ENCODE measurements at places on chromosomes 4 and X.

DNA sequence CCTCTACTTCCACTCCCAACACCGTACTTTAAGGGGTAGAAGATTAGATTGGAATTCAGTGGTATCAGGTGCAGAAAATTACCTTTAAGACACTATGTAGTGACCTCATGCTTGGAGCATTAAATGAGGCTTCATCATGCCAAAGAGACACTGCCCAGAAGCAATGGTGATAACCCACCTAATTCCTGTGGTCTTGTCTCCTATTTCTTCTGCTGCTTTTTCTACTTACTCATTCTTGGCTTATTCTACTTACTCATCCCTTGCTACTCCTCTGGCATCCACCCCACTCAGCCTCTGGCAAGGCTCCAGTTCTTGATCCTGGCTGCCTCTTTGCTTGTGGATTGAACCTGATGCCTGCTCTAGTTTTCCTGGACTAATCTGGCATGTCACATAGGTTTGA lies 62.3 kb upstream of the ADAMTS3 start:
- no peak for DNase-seq

DNA sequence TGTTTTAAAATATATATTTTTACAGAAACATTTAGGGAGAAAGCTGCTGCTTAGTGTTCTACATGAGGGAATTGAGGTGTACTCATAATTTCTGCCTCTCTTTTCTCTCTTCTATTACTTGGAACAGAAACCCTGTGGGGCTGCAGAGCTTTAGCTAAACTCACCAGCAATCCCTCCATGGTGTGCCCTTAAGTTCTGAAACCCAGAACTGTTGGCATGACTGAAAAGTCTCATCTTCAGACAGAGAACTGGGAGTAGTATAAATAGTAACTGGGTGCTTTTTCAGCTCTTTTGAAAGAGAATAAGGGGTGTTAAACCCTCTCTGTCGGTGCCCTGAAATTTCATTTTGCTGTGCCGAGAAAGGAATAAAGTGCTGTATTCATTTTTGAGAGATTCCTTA lies 294.9 kb upstream of the BOD1L1 start:
- DNase-seq, result no peak

GRCh38 chrX:124232523-124233201 lies 99.8 kb upstream of the TEX13D start:
- DNase-seq, result no peak

DNA sequence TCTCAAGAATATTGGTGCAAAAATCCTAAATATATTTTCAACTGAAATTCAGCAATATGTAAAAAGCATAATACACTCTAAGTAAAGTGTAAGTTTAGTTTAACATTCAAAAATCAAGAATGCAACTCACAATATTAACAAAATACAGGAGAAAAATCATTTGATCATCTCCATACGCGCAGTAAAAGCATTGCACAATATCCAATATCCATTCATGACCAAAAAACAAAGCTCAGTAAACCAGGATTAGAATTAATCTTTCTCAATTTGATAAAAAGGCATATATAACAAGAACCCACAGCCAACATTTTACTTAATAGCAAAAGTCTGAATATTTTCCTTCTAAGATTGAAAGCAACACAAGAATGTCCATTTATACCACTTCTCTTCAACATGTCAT lies 48.3 kb upstream of the C4orf54 start:
- no peak for DNase-seq

- no peak for DNase-seq
Measured at GRCh38 chr4:49032440-49033161, 46.5 kb downstream of the CWH43 start.

- DNase-seq, result no peak
Measured at GRCh38 chr4:157447195-157447594, 226.7 kb downstream of the GRIA2 start.

- DNase-seq, result no peak
Measured at GRCh38 chrX:108254636-108255035, 163.1 kb downstream of the ATG4A start.

GRCh38 chr4:188175288-188175687 lies 36.0 kb downstream of the TRIML1 start:
- DNase-seq, result no peak

GRCh38 chr4:104815665-104816064 lies 321.0 kb upstream of the CXXC4 start:
- no peak for DNase-seq

GRCh38 chrX:143306991-143307937 lies 210.0 kb downstream of the SPANXN3 start:
- no peak for DNase-seq

DNA sequence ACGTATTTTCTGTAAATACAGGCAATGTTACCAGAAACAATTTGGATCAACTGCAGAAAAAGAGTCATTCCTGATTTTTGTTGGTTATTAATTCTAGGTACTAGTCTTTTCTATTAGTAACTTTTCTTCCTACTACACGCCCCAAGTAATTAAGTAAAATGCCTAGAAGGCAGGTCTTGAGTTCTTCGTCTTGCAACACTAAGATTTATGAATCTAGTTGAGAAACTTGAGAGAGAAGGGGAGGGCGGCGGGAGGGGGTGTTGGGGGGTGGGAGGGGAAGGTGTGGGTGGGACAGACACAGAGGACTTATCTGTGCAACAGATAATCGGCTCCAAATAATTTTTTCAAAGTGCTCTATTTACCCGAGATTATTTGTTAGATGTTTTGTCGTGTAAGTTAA lies 3.0 kb downstream of the RAP2C start:
- no peak for DNase-seq

GRCh38 chrX:1465286-1466231 lies 12.8 kb upstream of the ASMTL start:
- no peak for DNase-seq

GRCh38 chr4:19429684-19430083 lies 822.0 kb upstream of the SLIT2 start:
- DNase-seq, result no peak

DNA sequence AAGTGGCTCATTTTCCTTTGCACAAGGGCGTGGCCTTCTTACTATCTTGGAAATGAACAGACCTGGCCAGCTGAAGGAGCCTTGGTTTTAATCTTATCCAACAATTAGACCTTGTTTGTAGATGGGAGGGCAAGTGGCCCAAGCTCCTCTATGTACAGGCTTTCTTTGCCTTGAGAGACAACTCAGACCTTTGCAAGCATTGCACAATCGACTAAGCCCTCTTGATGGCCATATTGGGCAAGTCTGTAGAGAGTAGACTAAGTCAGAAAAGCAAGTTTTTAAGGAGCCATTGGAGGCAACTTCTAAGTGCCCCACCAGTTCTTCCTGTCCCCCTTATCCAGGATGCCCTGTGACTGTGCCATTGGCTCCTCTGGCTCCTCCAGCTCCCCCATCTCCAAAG lies 7.0 kb upstream of the NAF1 start:
- no peak for DNase-seq

GRCh38 chrX:148647651-148648050 lies 147.2 kb downstream of the AFF2 start:
- DNase-seq, result no peak

GRCh38 chr4:93841803-93842345 lies 13.3 kb downstream of the ATOH1 start:
- DNase-seq, result no peak

- no peak for DNase-seq
Measured at GRCh38 chr4:2352729-2353221, 65.7 kb downstream of the ZFYVE28 start.

- no peak for DNase-seq
Measured at GRCh38 chr4:156945532-156945931, 26.1 kb downstream of the PDGFC start.

DNA sequence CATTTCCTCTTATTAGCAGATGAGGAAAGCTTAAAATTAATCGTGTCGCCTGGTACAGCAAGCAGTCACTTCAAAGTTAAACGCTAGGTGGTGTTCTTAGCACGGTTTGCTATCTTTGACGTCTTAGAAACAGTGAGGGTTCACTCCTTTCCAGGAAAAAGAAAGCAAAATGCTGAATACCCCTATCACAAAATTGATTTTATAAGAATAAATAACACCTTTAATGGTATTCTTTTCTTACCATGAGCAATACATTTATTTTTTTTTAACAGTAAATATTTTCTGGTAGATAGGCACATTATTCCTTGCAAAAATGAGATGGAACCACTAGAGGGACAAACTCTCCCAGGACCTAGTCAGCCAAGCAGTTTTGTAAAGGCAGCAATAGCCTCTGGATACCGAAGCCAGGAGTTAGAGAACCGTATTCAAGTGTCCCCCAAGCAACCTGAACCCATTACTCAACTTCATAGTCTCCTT lies 153.9 kb downstream of the KDR start:
- no peak for DNase-seq

DNA sequence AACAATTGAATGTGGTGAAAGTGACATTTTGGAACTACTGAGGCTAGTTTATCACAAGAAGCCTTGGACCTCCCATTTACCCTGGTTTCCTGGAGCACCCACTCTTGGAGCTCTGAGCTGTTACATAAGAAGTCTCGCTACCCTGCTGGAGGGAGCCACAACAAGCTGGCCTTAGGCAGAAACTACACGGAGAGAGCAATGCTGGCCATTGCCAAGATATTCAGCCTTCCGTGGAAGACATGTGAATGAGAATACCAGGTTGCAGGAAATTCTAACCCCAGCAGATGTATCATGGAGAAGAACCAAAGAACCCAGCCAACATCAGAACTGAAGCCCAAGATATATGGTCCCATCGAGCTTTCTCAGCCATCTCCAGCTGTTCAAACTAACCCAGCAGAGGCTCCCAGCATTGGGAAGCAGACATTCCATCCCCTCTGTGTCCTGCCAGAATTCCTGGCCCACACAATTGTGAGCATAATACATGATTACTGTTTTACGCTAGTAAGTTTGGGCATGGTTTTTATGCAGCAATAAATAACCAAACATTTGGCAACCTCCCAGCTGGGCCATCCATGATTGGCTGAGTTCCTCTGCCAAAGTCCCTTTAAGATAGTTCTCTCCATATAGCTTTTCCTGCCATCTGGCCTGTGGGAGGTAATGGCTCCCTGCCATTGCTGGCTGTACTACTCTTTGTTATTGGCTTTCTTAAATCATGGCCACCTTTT lies 17.9 kb upstream of the PDE5A start:
- no peak for DNase-seq

DNA sequence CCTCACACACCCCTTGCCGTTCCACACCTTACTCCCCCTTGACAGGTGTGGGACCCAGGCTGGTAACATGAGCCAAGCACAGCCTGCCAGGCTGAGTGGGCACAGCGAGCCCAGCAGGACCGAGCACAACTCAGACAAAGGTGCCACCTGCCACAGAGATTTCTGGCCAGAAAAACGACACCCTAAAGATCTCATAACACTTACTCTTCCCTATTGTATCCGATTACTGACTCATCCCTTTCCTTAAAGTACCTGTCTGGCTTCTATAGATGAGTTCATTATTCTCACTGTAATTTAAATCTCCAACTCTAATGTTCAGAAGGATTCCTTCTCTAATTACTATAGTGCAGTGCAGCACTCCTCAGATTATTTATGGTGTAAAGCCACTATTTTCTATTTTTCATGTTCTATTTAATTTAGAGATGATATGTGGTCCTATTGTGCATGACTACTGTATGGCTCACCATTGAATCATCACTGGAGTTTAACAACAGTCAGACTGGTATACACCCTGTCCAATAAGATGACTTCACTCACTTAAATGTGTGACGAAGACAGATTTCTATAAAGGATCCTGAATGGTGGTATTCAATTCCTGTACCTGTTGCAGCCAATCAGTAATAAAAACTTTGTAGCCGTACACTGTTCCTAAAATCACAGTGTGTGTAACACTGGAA lies 7.6 kb upstream of the SYTL5 start:
- DNase-seq, result no peak

DNA sequence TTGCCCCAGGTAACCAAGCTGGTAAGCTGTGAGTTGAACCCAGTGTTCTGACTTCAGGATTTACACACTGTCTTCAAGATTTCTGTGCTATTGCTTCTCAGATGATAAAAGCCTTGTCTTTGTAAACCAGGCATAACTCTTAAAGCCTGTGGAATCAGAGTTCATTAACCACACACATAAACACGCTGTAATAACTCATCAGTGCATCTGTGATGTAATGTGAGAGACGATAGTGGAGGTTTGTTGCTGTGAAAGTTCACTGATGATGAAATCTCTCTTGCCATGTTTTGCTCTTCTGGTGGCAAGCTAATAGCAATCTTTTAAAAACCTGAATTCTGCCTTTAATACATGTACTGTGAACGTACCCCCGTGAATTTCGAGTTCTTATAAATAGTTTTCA lies 41.5 kb downstream of the CLCN4 start:
- DNase-seq, result no peak

DNA sequence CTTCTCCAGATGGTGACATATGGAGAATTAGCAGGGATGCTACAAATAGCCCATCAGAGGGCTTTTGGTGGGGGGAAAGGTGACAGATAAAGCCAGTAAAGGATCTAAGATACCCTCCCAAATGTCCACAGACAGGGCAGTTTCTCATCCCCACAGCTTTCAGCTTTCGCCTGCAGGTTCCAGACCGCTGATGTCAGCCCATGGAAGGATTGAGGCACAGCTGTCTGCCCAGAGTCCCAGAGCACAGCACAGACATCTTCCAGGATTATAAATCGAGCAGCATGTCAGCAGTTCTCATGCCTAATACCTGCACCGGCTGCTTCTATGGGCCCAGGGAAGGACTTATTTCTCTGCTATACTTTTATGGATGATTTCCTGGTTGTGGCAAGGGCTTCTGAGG lies 96.7 kb upstream of the MXRA5 start:
- DNase-seq, result no peak

DNA sequence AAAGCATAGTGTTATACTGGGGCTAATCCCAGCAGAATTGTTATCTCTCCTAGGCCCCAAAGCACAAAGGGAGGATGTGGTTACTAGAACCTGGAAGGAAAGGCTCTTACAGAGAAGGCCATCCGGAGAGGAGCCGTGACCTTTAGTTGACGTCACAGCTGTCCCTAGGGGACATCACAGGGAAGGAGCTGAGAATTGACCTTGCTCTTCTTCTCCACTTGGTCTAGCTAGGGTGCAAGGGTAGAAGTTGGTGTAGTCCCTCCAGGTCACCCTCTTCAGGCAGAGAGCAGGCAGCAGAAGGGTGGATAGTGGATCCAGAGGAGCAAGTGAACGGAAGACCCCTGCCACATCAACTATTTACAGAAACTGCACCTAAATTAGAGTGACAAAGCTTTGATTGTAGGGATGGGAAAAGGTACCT lies 22.8 kb upstream of the FGF2 start:
- no peak for DNase-seq
